ENCODE measurements at places on chromosomes 6 and 20.

DNA sequence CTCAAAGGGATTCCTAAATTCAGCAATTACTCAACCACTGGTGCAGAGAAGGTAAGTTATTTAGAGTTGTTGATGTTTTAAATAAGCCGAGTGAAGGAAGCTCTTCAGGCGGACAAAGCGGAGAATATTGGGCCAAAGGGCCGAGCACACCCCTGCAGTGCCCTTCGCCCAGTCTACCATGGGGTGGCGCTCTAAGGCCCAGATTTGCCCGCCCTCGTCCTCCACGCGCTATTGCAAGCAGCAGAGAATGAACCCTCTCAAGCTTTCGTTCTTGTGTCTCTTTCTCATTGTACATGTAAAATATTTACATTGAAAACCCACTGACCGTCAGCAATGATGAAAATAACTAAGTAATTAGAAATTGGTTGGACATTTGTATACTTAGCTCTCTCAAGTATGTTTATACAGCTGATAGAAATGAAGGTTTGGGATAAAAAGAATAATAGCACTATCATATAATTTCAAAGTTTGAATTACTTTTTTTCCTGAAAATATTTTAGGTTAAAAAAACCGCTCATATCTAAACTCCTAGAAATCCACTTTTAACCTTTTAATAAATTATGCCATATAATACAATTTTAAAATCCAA lies 195.0 kb upstream of the CEP162 start:
- no peak for DNase-seq

DNA sequence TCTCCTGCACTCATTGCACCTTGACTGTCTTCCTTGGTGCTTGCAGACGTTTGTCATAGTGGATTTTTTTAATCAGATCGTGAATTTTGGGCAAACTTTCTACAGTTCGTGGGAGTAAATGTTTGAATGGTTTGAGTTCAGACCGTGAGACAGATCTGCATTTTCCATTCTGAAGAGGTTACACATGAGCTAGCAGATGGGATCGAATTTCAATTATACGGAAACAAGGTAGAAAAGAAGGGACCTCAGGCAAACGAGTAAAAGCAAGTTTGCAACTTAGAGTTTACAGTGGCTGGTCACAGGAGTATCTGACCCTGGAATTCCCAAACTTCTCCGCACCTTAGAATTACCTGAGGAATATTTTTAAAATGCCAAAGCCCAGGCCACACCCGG lies 17.2 kb upstream of the NCR2 start:
- DNase-seq, result no peak

DNA sequence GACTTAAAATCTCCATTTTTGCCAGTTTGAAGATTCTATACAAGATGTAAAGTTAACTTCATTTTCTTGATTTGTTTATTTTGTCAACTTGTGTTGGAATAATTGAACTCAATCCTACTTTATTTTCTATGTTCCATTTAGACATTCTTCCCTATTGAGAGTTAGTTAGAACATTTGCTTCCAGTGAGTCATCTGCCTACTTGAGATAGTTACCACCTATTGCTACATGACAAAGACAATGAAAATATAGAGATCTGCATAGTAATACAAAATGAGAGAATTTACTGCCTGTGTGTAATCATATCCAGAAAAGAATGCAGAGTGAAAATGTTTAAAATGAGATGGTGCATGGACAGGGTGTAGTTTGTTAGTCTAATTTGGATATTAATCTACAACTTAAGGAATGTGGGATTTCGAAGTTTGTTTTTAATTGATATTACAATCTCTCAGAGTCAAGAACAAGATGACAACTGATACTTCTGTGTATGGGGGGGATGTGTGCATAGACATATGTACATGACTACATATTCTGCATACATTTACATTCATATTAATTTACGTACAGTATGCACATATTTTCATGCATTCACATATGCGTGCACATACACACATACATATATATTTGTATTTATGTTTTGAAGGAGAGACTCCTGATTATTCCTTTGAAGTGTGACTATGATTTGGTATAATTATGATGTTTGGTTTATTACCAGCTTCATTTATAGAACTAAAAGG lies 420.1 kb downstream of the NKAIN2 start:
- no peak for DNase-seq

GRCh38 chr6:157076451-157076822 lies 246.9 kb downstream of the TMEM242 start:
- no peak for DNase-seq

DNA sequence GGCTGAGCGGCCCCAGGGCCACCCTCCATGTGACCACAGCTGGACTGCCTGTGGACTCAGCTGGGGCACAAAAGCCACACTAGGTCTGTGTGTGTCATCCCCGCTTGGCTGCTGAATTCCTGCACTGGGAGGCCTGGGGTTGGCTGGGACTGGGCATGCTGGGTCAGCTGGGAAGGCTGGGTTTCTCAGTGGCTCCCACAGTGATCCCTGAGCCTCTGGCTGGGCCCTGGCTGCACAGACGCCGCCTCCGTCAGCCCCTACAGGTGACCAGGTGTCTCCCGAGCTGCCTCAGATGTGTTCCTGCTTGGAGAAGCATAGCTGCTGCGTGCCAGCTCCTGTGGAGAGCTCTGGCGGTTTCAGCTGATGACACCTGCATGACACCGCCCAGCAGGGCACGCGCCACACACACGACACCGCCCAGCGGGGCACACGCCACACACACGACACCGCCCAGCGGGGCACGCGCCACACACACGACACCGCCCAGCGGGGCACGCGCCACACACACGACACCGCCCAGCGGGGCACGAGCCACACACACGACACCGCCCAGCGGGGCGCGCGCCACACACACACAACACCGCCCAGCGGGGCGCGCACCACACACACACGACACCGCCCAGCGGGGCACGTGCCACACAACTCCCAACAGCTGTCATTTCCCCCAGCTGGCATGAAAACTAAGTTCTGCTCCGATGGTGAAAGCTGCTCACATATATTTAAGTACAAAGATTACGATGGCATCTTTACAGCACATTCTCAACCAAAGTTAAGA lies 88.8 kb downstream of the TAF4 start:
- DNase-seq, result no peak

- DNase-seq, result no peak
Observed at GRCh38 chr6:156167016-156167624, 610.1 kb upstream of the ARID1B start.

DNA sequence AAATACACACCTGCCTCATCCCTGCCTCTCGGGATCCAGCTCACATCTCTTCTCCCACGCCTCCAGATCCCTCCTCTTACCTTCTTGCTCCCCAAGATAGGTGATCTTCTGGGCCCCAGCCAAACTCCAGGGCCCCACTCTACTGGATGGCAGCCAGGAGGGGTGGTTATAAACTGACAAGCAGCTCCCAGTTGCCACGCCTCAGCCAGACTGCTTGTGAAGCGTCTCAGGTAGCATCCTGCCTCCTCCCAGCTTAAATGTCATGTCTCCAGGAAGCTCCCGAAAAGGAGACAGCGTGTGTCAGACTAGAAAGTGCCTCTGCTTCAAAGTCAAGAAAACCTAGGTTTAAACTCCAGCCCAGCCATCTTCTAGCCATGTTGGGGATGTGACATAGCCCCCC lies 114.1 kb downstream of the LRFN2 start:
- DNase-seq, result no peak

DNA sequence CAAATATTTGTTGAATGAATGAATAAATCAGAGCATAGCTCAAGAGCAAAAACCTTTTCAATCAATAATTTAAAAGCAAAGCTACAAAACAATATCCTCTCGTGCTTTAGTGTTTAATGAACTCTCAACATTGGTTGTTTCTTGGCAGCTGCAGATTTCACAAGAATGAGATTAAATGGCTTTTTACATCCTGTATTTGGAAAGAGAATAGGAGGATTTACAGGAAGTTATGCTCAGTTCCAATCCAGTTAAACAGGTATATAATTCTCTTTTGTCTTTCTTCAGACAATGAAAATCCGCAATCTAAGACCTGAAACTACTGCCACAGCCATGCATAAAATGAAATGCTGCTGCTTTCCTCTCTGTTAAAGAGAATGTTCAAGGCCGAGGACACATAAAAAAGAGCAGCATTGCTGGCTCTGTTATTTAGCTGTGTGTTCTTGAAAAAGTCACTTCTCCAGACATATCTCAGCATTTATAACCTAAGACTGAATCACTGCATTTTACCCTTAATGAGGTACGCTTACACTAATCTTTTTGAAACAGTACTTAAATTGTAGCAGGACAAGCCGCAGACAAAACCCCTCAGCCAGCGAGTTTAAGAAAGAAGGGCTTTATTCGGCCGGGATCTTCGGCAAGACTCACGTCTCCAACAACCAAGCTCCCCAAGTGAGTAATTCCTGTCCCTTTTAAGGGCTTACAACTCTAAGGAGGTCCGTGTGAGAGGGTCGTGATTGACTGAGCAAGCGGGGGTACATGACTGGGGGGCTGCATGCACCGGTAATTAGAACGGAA lies 3.6 kb downstream of the C6orf52 start:
- no peak for DNase-seq

- DNase-seq, result no peak
Observed at GRCh38 chr6:142698751-142699150, 246.2 kb downstream of the HIVEP2 start.

DNA sequence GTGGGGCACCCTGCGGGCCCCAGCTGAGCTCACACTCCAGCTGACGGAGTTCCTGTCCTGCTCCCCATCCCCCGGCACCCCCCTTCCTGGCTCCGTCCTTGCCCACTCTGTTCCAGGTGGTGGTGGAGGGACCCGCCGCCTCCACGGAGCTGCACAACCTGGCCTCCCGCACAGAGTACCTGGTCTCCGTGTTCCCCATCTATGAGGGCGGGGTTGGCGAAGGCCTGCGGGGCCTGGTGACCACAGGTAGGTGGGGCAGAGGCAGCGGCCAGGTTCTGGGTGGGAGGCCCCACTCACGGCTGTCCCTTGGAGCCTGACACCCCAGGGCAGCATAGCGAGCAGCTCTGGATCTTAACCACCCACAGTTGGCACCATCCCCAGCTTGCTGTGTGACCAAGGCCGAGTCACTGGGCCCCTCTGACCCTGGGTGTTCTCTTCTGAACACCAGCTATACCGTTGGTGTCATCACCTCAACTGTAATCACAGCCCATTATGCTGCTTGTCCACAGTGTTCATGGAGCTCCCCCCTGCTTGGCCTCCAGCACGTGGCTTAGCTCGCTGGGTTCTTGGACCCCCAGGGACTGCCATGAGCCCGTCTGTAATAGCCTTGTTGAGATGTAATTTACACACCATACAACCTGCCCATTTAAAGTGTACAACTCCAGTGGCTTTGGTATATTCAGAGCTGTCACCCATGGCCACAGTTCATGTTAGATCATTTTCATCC lies 17.4 kb downstream of the COL20A1 start:
- no peak for DNase-seq

DNA sequence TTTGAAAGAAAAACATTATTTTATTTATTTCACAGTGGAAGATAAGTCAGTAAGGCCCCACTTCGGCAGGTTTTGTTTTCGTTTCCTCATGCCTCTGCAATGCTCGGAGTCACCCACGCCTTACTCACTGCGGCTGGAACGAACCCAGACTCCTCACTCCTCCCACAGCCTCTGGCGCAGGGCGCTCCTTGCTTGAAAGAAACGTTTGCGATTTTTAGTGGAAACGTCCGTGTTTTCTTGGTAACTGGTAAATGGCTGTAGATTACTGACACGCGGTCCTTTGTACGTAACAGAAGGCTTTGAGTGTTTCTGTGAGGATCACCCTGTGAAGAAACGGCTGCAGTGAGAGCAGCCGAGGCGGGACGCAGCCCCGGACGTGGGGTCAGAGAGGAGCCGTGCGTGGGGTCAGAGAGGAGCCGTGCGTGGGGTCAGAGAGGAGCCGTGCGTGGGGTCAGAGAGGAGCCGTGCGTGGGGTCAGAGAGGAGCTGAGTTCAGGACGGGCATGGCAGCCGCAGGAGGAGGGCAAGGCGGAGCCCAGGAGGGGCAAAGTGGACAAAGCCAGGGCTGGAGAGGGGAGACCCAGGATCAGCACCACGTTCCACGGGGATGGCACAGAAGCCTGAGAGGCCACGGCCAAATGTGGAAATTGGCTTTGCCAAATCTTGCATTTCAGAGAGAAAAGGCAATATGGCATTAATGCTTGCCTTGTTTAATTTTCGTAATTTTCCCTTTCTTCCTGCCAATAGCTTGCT lies 198.6 kb upstream of the THBS2 start:
- no peak for DNase-seq

- DNase-seq, result no peak
Observed at GRCh38 chr6:123804787-123805540, 1.3 kb downstream of the NKAIN2 start.

- DNase-seq, result no peak
Observed at GRCh38 chr20:45246109-45246508, 8.3 kb downstream of the SLPI start.

DNA sequence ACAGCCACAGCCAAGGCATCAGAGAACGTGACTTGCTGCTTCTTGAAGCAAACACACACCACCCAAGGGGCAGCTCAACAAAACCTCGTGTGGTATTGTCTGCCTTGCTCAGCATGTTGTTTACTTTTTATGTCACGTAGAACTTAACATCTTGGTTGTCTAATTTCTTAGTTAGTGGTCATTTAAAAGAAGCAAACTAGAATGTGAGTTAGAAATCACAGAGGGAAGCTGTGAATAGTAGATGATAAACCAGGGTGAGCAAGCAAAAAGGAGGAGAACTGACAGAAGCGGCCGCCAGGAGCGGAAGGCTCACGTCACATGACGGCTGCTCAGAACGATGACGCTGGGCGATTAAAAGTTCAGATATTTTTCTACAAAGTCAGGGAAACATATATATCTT lies 51.5 kb upstream of the KIF25 start:
- DNase-seq, result no peak

DNA sequence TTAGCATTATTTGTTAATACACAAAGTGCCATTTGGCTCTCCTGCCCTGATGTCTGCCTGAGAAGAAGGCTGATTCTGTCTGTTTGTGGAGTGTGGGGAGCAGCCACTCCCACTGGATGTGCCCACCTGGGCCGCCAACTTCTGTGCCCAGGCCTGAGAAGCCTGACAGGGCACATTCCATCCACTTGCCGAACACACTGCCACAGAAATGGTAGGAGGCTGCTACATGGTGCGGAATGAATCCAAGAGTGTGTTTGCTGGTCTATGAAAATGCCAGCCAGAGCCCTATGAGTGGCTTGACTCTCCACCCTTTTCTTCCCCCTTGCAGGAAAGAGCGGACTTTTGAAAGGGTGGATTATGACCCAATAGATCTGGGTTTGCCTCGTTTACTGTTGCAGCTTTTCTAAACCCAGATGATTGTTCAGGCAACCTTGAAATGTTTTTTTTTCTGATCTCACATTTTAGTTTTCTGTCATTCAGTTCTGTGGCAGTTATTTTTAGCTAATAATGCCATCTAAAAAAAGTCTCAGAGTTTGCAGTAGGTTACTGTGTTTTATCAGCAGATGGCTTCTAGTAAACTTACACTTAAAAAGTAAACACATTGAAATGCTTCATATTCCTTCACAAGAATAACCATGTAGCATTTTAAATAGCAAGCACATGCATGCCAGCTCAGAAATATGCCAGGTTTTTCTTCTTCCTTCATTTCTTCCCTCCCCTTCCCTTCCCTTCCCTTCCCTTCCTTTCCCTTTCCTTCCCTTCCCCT lies 196.5 kb downstream of the SLC35F1 start:
- DNase-seq, result no peak

GRCh38 chr6:170497841-170498301 lies 55.2 kb downstream of the PSMB1 start:
- DNase-seq, result no peak

DNA sequence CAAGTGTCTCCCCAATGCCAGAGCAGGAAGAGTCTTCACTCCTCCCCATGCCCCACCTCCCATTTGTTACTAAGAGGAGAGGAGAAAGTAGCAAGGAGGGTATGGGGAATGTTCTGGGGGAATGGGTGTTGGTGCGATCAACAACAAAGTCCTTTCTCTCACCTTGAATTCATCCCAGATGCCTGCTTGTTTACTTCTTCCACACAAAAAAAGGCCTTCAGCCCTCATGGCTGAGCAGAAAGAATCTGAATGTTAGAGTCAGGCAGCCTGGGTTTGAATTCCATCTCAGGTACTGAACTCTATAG lies 9.9 kb downstream of the MOG start:
- no peak for DNase-seq

Measured in activated CD8-positive, alpha-beta memory T cell treated with anti-CD3 and anti-CD28 coated beads for 48 hours (primary cell).